ENCODE measurements at places on chromosomes 2 and 18.

DNA sequence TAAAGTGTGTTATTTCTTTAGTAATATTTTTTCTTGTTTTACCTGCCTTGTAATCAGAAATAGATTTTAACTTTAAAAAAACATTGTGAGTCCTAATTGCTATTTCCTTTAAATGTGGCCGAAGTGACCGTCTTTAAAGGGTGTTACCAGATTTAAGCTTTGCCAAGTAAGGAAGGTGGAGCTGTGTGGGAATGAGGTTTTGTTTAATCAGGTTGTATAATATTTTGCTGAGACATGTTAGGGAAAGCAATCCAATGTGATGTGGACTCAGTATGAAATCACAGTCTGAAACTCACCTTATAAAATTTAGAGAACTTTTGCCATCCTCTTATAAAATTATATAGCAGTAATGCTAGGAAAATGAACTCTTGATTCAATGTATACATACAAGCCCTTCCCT is 32.9 kb upstream of the ITPRID2 start:
- DNase-seq, result no peak

- DNase-seq, result no peak
These were observed 262.8 kb downstream of the DYSF start for GRCh38 chr2:71715951-71716696.

- peak; percentile 56 for DNase-seq
These were observed 94.4 kb upstream of the TGFA start for GRCh38 chr2:70647873-70648481.

DNA sequence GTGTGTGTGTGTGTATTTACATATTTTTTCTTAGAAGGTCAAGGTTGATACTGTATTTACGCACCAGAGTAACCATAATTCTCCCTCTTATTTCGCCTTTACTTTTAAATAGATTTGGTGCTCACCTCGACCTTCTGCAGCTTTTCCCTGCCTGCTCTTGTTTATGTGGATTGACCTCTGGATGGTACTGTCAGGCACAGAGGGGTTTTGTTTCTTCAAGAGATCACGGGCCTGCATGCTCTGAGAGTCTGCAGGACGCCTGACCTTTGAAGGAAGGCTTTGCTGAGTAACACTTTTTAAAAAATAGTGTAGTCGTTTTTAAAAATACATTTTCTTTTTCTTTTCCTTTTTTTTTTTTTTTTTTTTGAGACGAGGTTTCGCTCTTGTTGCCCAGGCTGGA is 18.1 kb upstream of the EFHD1 start:
- DNase-seq, result no peak

Measured in AG10803 (cell line).